Cortex of kidney (tissue), 1 donor: ENCODE measurements at places on chromosomes 13 and 19.

GRCh38 chr19:38135150-38135998 lies 88.6 kb downstream of the DPF1 start:
- no peak for DNase-seq

DNA sequence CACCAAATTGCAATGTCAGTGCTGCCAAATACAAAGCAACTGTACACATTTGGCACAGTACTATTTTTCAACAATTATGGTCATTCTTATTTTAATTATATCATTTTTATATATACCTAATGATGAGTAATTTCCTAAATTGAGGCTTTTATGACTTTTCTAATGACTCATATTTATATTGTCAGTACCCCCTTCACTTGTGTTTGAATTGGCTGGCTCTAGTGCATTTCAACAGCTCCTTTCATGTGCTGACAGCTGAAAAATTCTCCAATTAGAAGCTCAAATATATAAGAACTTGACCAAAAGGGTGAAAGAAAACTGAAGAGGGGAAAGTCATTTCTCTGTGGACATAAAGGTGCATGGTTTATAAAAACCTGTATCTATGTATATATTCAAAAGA lies 263.3 kb downstream of the SLITRK1 start:
- no peak for DNase-seq

- no peak for DNase-seq
Observed at GRCh38 chr19:6997679-6998445, 23.4 kb downstream of the MBD3L2B start.

DNA sequence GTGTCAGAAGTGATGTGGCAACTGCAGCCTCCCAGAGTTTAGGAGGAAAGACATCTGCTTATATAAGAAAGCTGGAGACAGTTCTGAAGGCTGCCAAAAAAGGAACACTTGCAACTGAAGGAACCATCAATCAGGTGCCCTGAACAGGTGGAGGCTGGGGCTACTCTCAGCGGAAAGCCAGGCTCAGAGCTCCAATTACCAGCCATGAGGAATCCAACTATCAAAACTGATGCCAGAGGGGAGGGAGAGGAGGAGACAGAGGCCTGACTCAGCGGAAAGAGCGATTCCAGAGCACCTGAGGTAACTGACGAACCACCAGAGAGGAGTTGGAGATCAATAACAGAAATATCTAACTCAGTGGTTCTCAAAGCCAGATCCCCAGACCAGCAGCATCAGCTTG lies 24.3 kb downstream of the LEUTX start:
- no peak for DNase-seq

DNA sequence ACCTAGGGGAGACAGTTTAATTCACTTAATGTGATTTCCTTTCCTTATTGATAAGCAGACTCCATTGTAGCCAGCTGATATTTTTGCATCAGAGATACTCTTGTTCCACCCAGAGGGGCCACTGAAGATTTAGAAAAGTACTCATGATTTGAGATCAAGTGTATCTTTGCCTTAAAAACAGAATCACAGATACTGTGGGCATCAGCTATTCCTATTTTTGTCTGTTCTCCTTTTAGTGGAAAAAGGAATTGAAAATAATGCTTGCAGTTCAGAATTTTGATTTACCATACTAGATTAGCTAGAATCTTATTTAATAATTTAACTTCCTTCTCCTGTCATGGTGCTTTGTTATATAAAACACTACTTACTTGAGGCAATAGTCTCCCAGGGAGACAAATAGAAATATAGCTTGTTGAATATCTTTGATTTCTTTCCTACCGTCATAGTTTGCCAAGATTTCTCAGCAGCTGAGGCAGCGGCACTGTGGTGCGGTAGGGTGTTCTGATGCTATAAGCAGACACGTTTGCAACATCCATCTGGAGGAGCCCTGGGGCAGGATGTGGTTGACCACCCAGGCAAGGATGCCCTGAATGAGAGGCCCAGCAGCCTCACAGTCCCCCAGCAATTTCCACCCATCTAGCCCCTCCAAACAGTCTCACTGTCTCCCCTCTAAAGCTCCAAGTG lies 47.0 kb upstream of the RAP2A start:
- no peak for DNase-seq

DNA sequence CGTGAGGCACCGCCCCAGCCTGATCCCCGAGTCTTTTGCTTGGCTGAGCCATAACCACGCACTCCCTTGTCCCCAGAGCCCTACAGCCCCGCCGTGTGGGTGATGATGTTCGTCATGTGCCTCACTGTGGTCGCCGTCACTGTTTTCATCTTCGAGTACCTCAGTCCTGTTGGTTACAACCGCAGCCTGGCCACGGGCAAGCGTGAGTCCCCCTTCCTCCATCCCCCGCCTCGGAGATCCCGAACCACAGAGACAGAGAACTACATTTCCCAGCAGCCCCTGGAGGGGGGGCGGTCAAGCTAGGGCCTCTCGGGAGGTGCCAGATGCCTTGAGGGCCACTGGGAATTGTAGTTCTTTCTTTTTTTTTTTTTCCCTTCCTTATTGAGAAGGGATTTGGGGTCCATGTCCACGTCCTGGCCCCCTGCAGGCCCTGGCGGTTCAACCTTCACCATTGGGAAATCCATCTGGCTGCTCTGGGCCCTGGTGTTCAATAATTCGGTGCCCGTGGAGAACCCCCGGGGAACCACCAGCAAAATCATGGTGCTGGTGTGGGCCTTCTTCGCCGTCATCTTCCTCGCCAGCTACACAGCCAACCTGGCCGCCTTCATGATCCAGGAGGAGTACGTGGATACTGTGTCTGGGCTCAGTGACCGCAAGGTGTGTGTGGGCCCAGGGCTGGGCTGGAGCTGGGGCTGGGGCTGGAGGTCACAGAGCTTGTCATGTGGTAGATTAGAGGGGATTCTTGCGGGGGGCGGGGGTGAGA lies 25.9 kb downstream of the GRIN2D start:
- DNase-seq: no peak

GRCh38 chr13:50513300-50513877 lies 330.1 kb downstream of the DLEU7 start:
- DNase-seq: no peak

DNA sequence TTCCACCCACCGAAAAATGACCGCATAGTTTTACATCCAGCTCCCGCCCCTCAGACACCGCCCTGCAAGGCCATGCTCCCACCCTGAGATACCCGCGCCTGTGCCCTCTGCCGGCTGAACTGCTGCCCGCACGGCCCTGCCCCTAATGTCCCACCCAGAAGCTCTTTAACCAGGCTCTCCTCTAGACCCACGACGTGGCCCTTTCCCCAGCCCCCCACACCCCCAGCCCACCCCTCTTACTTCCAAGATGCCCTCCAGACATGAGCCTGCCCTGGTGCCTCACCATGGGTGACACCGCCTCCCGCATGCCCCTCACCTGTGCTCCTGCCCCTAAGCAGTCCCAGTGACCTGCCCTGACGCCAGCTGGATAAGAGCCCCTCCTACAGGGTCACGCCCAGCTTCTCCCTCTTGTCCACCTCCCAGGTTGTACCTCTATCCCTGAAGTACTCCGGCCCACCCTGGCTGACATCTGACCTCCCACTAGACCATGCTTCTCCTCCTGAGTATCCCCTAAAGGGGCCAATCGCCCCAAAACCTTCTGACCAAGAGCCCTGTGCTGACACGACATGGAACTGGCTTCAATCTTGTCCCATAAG lies 51.2 kb downstream of the COLGALT1 start:
- DNase-seq: no peak

GRCh38 chr13:85411591-85411990 lies 387.6 kb downstream of the SLITRK6 start:
- no peak for DNase-seq

GRCh38 chr13:31919241-31919640 lies 112.3 kb upstream of the FRY start:
- no peak for DNase-seq

GRCh38 chr19:3983936-3984583 lies 1.2 kb downstream of the EEF2 start:
- DNase-seq: no peak

GRCh38 chr19:9923440-9923839 lies 12.9 kb downstream of the OLFM2 start:
- DNase-seq: no peak

DNA sequence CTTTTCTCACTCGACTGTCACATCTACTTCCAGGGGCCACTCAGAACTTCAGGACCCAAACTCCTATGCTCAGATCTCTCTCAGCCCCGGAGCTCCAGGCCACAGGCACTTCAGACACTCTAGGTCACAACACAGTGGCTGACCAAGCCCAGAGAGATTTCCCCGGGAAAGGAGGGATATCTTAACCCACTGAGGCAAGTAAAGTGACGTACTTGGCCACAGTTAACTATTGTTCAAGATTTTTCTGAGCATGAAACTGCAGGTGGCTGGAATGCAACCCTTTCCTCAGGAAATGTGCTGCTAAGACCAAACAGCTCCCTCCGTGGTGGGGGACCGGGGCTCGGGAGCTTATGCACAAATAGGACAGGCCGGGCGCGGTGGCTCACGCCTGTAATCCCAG lies 23.9 kb downstream of the OPA3 start:
- no peak for DNase-seq

DNA sequence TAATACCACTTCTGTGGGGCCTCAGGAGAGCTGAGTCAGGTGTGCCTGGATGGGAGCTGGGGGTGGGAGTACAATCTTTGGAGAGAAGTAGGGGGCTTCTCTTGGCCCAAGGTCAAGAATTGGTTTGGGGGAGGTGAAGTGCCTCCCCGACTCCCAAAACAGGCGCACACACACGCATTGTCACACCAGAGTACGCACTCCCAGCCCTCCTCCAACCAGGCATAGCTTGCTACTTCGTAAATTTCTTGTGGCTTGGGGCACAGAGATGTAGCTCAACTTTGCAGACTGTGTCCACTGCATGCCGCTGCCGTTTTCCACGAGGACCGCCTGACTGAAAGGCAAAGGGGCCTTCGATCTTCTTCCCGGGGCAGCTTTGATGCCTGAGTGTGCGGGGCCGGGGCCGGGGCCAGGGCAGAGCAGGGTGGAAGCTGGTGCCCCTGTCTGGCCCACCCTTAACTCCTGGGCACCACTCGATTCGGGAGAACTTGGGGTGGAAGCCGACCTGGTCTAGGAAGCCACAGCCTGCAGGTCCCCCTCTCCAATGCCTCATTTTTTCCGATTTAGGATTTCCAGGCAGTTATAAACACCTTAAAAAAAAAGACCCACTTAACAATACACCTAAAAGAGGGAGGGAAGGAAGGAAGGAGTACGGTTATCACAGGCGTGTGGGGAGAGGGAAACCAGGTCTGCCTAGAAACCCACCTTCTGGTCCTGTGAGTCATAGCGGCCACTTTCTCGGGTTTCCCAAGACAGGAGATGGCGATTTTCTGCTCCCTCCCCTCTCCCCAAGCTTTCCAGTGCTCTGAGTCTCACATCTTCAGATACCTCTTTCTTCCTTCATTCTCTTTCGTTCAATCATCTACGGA lies 5.8 kb upstream of the TSHZ3 start:
- no peak for DNase-seq

DNA sequence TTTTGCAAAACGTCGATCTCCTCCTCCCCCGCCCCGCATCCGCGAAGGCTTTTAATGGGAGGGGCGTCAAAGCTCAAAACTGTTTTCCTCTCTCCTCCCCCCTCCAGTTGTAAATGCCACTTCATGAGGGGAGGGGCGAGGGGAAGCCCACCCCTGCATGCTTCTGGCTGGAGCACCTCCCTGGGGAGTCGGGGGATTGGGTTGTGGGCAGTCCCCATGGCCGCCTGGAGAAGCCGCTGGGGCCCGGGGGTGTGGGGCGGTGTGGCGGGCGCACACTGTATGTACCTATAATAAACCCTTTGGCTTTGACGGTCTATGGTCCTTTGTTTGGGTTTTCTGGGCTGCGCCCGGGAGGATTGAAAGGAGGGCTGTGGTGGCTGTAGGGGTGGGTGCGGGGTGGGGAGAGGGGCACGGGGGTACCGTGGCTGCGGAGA lies 505 bp upstream of the SHKBP1 start:
- no peak for DNase-seq

DNA sequence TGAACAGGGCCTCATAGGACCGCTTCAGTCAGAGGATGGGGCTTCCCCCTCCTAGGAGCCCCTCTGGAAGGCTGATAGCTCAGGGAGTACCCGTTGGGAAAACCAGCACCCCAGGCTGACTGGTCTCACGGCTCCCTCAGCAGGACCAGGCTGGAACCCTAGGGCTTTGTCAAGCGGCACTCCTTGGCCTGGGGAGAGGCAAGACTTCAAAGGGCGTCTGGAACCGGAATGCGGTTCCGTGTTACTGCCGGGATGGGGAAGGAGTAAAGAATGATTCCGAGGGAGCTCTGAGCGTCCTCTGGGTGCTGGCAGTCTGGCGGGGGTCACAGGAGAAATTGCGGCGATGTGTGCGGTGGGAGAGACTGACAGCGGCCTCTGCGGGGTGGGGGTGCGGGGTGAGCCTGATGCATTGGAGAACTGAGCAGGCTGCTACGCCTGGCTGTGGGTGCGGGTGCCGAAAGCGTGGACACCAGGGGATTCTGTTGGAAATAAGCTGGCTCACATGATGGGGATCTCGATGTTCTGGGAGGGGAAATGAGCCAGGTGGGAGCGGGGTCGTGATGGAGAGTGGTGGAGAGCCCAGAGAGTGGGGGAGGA lies 1.9 kb downstream of the COX6B2 start:
- no peak for DNase-seq

- DNase-seq: no peak
Observed at GRCh38 chr19:6204212-6204611, 68.7 kb downstream of the ACSBG2 start.

GRCh38 chr19:9009431-9009830 lies 778 bp downstream of the MUC16 start:
- no peak for DNase-seq

DNA sequence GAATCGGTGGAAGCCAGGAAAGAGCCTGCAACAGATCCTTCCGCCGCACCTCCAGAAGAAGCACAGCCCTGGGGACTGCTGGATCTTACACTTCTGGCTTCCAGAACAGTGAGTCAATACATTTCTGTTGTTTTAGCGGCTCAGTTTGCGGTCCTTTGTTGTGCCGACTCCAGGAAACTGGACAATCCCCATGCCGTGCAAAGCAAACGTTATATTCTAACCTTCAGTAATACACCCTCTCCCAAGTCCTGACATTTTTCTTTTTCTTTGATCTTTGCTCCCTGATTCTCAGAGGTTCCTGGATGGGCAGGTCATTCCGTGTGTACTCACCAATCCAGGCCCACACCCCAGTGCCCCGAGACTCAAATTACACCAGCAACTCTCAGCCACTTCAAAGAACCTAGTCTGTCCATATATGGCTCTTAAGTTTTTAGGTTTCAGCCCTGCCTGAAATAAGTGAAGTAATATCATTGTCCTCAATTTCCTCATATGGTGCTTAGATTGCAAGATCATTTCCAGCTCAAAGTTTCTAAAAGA lies 387.1 kb upstream of the SGCG start:
- no peak for DNase-seq

DNA sequence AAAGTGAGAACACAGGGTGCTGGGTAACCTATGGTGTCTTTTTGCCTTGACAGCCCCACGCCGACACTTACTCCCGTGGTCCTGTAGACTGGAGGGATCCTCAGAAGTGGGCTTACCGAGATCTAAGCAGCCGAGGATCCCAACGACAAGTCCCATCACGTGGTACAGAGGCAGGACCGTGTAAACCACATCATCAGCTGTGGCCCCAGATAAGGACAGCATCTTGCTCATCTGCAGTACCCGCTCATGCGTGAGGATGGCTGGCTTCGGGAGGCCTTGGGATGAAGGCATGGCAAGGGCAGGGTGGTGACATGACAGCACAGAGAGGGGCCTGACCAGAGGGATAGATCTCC lies 2.1 kb downstream of the SLC27A5 start:
- DNase-seq: no peak
